ENCODE measurements at places on chromosomes 3 and 15.

GRCh38 chr3:163563485-163563884, 1514.8 kb downstream of the SI start:
- DNase-seq, result no peak

GRCh38 chr15:77840991-77841775, 208.5 kb upstream of the LINGO1 start:
- no peak for DNase-seq

- DNase-seq, result no peak
Observed at GRCh38 chr15:95261546-95261945, 1030.2 kb downstream of the MCTP2 start.

- DNase-seq, result no peak
Observed at GRCh38 chr3:124730941-124731297, 667 bp downstream of the UMPS start.

DNA sequence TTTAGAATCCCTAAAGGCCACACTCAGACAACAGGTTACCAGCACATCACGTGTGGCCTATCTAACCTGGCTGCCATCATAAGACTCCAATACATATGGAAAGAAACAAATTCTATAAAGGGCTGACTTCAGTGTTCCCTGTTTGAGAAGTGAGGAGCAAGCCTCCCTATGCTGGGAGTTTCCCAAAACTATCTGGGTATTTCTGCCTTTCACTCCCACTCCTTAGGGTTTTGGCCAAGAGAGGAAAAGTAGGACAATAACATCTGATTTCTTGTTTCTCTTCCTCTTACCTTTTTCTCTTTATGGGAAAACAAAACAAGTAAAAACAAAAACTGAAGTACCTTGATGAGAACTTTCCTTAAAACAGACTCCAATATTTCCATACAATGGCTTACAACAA, 121.5 kb upstream of the COL8A1 start:
- no peak for DNase-seq

- no peak for DNase-seq
Observed at GRCh38 chr3:46083956-46084355, 56.7 kb upstream of the XCR1 start.

- no peak for DNase-seq
Observed at GRCh38 chr3:53122255-53122932, 7.8 kb downstream of the RFT1 start.

DNA sequence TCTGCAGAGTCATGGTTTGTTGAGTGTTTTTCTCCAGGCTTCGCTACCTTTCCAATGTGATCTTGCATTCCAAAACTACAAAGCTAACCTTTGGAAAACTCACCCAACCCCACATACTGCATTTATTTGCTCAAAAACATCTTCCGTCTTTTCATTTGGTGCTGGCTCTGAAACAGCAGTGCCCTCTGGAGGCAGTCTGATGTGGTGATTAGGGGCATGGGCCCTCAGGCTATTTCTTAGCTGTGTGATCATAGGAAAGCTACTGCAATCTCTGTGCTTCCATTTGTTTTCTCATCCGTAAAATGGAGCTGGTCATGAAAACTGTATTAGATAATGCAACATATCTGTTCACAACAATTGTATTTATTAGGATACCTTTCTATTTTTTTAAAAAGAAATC, 47.0 kb downstream of the MTHFS start:
- DNase-seq, result peak; percentile 23

DNA sequence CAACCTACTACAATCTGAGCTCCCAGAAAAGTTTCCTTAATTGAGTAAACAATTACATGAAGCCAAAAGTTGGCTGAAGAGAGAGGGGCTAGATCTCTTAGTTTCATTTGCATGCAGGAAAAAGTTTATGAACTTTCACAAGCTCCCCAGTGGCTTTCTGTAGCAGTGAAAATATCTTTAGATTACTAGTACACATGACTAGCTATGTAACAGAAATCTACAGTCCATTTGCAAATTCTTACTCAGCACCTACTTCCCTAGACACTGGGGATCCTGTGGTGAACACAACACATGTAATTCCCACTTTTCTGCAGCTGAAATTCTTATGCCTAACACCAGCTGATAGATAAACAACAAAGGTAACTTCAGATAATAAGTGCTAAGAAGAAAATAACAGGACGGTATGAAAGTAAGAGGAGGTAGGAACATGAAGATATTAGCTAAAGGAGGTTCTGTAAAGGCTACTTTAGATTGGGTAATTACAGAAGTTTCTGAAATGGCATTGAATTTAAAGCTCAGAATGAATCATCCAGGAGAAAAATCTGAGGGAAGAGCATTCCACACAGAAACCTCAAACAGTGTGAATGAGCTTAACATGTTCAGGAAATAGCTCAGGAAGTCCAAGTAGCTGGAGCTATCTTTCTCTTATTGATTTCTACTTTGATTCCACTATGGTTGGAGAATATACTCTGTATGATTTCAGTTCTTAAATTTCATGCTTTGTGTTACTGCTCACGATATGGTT, 204.8 kb downstream of the MAGI1 start:
- DNase-seq, result no peak

- peak; percentile 29 for DNase-seq
Observed at GRCh38 chr3:152400887-152401286, 132.2 kb downstream of the MBNL1 start.

GRCh38 chr3:193779933-193780332, 186.9 kb downstream of the OPA1 start:
- no peak for DNase-seq

DNA sequence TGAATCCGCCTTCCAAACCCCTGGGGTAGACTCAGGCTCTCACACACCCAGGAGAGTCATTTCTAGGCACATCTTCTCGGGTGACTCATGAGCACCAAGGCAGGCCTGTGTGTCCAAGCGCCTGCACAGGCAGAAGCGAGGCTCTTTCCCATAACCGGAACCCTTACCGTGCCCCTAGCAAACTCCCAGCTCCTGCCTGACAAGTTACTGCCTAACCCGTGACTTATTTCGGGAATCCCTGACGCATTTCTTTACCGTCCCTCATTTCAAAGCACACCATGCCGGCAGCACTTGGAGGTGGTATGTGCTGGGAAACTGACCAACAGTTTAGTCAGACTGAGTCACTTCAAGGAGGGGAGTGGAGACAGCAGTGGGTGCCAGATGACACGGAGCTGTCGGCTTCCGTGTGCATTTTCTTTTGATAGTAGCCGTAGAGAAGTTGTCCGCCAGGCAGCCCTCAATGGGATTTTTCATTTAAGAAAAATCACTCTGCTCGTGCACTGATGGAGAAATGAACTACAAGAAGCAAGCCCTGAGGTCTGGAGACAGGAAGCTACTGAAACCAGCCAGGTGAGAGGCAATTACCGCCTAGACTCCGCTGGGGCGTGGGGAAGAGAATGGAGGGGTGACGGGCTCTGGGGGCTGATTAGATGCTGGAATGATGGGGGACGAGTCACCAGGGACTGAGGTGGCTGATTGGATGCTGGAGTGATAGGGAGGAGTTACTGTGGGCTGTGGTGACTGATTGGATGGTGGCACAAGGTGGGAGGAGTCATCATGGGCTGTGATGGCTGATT, 17.3 kb upstream of the HRH1 start:
- peak; percentile 100 for DNase-seq

GRCh38 chr3:4695846-4696245, 202.7 kb downstream of the ITPR1 start:
- DNase-seq, result no peak

Measured in stromal cell of bone marrow (primary cell).